ENCODE measurements at places on chromosomes 2 and 18.

- DNase-seq: no peak
These were observed 8.7 kb upstream of the DYNC1I2 start for GRCh38 chr2:171678619-171679018.

- no peak for DNase-seq
These were observed 44.3 kb downstream of the AGAP1 start for GRCh38 chr2:235538144-235538639.

- DNase-seq: no peak
These were observed 5.6 kb upstream of the OTOF start for GRCh38 chr2:26483516-26483915.

DNA sequence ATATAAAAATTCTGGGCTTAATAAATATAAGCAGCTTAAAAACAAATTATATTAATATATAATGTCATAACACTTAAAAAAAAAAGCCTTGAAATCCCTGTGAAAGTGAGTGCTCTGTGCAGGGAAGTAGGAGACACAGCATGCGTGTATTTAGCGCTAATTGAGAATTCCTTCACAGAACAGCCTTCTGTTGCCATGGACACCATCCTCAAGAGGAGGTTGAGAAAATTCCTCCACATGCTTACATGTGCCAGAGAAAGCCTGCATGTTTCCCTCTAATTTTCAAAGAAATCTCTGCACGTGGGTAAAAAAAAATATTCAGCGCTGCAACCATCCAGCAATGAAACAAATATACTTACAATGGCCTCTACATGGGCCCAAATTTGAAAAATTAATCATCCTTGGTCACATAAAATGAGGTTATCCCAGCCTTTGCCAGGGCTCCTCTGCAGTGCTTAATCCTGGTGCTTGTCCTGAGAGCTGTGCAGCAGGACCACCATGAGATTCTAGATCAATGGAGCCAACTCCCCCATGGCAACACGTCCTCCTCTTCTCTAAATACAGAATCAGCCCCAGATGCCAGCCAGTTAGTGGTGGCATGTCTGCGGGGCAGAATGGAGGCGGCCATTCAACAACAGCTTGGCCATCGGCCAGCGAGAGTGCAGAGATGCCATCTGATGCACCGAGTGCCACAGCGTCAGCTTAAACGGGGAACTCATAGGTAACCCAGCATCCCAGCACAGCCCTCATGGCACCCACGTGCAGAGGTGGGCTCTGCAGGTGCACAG is 228.0 kb downstream of the MYT1L start:
- no peak for DNase-seq

DNA sequence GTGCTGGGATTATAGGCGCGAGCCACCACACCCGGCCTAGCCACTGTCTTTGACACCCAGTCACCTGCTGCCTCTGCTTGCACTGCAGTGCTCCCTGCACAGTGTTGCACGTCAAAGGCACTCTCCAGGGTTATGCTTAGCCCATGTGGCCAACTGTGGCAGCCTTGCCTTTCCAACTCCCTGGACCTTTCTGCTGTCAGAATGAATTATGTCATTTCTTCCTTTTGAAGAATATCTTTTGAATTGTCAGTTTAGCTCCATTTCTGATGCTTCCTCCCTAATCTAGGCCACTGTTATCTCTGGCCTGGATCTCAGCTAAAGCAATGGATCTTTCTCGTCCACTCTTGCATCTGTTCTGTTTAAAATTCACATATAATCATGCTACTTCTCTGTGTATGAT is 29.3 kb upstream of the LRRTM1 start:
- no peak for DNase-seq

GRCh38 chr2:38615237-38615636 is 12.5 kb upstream of the HNRNPLL start:
- no peak for DNase-seq

- DNase-seq: peak; percentile 81
These were observed 1.2 kb downstream of the GLS start for GRCh38 chr2:190881598-190882410.

DNA sequence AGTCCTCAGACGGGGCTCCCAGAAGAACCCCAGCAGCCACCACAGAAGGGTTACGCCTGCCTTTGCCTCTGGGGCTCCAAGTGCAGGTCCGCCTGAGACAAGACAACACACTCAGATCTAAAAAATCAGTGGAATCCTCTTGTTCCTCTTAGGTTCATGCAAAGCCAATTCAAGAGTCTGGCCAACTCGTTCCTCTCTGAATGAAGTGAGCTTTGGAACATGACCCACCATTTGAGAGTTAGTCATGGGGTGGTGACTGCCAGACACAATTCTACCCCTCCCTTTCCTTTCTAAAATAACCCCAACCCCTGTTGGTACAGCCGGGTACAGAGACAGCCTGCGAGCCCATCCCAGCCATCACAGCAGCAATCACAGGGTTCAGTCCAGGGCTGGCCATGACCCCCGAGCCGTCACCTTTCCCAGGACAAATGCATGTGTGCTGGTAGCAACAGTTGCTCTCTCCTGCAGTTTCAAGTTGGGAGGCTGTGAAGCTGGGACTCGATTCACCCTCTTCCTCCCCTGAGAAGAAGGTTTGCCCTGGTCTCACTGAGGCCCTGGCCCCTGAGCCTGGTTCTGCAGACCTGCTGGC is 183.1 kb upstream of the SH3BP4 start:
- no peak for DNase-seq

DNA sequence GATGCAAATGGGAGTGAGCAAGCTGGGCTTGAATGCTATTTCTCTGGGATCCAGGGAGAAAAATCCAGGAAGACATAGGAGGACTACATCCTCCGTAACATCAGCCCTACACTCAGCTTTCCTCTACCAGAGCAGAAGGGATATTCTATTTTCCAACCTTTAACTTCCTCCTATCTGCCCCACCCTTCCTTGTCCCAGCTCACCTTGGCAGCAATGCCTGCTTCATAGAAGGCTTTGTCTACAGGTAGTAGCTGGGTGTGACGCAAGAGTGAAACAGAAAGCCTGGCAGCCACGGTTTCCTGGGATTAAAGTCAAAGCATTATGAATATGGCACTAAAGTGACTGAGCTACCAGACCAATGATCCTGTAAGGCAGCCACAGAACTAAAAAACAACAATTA is 3.9 kb downstream of the KRTCAP3 start:
- no peak for DNase-seq

DNA sequence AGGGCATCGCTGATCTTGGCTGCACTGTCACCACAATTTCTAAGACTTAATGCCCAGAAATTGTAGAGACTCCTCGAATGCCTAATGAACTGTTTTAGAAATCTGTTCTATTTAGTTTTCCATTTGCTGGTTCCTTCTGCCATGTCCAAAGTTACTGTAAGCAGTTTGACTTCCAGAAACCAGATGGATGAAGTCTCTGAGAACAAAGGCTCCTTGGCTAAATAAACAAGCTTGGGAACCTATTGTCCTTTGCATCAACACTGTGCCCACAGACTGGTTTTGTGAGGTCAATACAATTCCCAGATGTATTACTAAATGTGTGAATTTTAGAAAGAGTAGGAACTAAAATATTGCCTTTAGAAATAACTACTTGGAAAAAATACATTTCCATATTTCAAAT is 600.2 kb downstream of the NYAP2 start:
- no peak for DNase-seq

DNA sequence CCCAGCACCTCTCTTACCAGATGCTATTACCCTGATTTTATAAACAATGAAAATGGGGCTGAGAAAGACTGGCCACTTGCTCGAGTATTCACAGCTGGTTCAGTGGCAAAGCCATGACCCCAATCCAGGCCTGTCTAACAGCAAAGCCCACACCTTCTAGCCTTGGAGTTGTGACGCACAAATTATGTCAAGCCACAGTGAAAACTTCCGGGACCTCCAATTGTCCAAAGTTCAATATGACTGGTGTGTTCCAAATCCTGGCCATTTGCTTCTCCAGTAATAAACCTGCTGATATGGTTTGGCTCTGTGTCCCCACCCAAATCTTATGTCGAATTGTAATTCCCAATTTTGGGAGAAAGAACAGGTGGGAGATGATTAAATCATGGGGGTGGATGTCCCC is 64.7 kb upstream of the RIOK3 start:
- no peak for DNase-seq

DNA sequence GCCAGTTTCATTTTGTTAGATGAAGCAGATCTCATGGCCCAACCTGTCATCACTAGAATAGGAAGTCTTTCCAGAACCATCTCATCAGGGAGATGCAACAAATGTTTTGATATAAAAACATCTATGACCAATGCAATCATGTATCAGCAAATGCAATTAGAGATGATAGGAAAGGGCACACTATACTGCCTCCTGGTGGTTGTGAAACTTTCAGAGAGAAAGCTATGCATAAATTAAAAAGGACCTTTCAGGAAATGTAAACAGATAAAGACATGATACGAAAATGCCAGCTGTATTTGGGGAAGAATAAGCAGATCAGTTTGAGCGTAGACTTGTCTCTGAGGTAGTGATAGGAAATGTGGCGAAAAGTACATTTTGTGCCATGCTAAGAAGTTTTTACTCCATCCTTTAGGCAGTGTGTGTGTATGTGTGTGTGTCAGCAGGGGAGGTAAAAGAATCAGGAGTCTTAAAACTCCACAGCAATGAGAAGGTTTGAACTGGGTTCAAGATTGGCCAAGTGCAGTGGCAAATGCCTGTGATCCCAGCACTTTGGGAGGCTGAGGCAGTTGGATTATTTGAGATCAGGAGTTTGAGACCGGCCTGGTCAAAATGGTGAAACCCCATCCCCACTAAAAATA is 479.3 kb downstream of the CPS1 start:
- no peak for DNase-seq

GRCh38 chr18:3631887-3632286 is 181.9 kb downstream of the TGIF1 start:
- DNase-seq: no peak

DNA sequence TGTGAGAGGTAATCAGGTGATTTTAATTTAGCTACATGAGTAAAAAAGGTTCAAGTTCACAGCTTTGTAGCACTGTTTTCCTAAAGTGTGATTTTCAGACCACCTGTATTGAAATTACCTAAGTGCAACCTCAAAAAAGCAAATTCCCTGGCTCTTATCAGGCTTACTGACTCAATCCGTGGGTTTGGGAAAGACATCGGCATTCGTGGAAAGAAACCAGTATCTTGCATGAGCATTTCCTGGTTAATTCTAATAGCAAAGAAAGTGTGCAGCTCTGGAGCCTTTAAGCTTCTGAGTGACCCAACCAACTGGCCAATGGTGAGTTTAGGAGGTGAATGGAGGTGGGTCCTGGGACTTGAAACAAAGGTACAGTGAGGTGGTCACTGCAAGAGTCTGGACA is 300.9 kb downstream of the NBAS start:
- DNase-seq: no peak

GRCh38 chr2:75737961-75738360 is 27.2 kb upstream of the GCFC2 start:
- no peak for DNase-seq

- no peak for DNase-seq
These were observed 78.0 kb upstream of the SH3BP4 start for GRCh38 chr2:234873828-234874173.

DNA sequence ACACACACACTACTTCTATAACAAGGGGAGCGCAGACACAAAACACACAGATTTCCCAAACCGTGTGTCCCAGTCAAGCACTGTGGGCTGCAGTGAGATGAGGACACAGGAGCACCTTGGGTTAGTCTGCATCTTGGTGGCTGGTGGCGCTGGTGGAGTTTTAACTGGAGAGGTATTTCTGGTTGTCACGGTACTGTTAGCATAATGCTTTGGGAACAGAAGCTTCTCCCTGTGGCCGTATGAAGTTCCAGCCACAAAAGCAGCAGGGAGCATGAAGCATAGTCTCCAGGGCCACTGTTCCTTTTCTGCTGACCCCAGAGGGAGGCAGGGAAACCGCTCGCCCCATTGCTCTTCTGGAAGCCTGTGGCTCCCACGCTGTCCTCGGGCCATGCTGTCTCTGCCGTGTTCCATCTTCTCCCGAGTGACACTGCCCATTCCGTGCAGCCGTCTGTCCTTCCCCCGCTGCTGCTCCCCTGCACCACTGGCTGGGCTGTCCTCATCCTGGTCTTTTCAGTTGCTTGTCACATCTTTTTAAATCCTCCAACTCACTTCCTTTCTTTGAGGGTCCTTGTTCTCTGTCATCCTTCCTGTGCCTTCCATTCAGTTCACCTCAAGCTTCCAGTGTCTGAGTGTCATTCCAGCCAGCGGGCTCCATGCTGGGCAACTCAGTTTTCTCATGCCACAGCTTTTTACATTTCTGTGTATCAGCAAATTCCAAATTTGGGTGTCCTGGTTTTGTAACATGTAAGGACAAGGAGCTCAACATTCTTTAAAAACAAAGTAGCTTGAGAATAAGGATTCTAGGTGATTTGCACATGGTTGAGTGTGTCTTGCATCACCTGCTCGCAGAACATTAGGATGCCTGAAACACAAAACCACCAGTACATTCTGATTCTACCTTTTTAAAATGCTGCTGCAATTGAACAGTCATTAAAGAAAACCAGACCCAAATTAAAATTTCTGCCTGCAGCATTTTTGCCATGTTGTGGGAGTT is 125.0 kb downstream of the MTCL1 start:
- no peak for DNase-seq

- peak; percentile 73 for DNase-seq
These were observed 188.2 kb downstream of the BCL2 start for GRCh38 chr18:63131106-63131958.

- DNase-seq: no peak
These were observed 132.3 kb downstream of the UXS1 start for GRCh38 chr2:106061611-106062349.

- DNase-seq: no peak
These were observed 301.8 kb upstream of the GALNT5 start for GRCh38 chr2:156955701-156956100.

DNA sequence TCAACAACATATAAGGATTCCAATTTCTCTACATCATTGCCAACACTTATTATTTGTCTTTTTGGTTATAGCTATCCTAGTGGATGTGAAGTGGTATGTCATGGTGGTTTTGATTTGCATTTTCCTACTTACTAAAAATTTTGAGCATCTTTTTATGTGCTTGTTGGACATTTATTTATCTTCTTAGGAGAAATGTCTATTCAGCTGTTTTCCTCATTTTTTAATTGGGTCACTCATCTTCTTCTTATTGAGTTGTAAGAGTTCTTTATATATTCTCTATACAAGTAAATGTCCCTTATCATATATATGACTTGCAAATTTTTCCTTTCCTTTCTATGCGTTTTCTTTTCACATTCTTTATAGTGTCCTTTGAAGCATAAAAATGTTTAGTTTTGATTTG is 4.7 kb upstream of the CCL20 start:
- DNase-seq: no peak

GRCh38 chr2:199739413-199740110 is 111.4 kb downstream of the FTCDNL1 start:
- DNase-seq: peak; percentile 25

- DNase-seq: peak; percentile 33
These were observed 10.1 kb downstream of the SP9 start for GRCh38 chr2:174344716-174345461.

DNA sequence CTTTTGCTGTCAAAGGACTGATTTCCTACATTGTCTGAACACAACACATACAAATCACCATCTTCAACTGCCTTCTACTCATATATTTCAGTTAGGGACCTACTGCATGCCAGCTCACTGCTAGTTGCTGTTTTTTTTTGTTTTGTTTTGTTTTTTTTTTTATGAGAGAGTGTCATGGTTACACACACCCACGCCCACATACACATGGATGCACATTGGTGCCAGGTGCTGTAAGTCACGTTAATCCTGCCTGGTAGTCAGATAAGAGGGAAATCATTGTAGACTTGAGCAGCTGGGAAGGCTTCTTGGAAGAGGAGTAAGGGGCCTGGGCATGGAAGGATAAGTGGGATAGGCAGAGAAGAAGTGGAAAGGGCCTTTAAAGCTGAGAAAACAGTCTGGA is 209.9 kb downstream of the TDRD15 start:
- DNase-seq: no peak

GRCh38 chr18:65968239-65969004 is 217.6 kb downstream of the CDH7 start:
- no peak for DNase-seq

All from CD4-positive, alpha-beta memory T cell (primary cell).